Mesenchymal stem cell (in vitro differentiated cells and primary cell): ENCODE measurements at places on chromosomes 4 and X.

DNA sequence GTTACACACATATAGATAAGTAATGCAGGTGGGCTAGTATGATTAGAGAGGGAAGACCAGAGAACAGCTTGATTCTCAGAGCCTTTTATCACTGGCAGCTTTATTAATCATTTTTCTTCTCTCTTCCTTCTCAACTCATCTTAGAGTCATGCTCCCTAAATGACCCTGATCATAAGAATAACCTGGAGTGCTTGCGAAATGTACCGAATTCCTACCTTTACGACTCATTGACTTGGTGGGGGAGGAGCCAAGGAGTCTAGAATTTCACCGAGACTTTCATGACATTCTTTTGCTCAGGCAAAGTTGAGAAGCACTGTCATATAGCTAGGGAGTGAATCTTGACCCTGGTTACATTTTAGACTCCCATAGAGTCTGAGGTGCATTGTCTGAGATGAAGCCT lies 298.9 kb upstream of the PUDP start:
- no peak overlapping the region for H3K4me3 ChIP-seq
- H3K36me3 ChIP-seq = no peaks in the 10 kb centered on the region
- H3K27ac ChIP-seq = no peak overlapping the region
- H3K27me3 ChIP-seq = no peaks in the 10 kb centered on the region
- no peak for DNase-seq

- peaks cover 55% of the 10 kb centered on the region for H3K27me3 ChIP-seq
- no peak overlapping the region for H3K27ac ChIP-seq
- H3K36me3 ChIP-seq = no peaks in the 10 kb centered on the region
- peaks cover 2% of the 10 kb centered on the region for H3K4me1 ChIP-seq
- no peak overlapping the region for H3K4me3 ChIP-seq
Observed at GRCh38 chr4:140579278-140579677, 10.5 kb upstream of the UCP1 start.

GRCh38 chrX:38891641-38892413 lies 90.6 kb downstream of the MID1IP1 start:
- H3K27ac ChIP-seq = no peak overlapping the region
- no peak overlapping the region for H3K4me3 ChIP-seq
- peaks cover 2% of the 10 kb centered on the region for H3K4me1 ChIP-seq

- H3K4me1 ChIP-seq = peaks cover 4% of the 10 kb centered on the region
- no peaks in the 10 kb centered on the region for H3K27me3 ChIP-seq
- peak overlapping the region; percentile 54 for H3K27ac ChIP-seq
- H3K4me3 ChIP-seq = no peak overlapping the region
- H3K36me3 ChIP-seq = peaks cover 49% of the 10 kb centered on the region
Observed at GRCh38 chr4:113645771-113646441, 115.6 kb downstream of the CAMK2D start.

GRCh38 chrX:12118134-12118533 lies 20.1 kb upstream of the FRMPD4 start:
- H3K4me3 ChIP-seq = no peak overlapping the region
- no peak overlapping the region for H3K27ac ChIP-seq
- H3K4me1 ChIP-seq = no peaks in the 10 kb centered on the region

DNA sequence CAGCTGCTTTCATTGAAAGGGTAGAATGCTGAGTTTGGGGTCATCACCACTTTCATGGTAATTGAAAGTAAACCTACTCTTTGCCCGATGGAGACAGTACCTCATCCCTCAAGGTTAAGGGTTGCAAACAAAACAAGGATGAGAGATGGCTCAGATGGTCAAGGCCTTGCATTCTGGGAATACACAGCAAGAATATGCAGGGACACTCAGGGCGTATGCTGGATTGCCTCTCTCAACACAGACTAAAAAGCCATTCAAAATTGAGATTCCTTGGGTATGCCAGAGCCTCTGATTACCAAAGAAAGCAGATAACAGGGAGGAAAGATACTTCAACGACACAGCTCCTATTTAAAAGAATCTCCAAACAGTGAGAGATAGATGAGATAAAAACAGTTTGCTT lies 310.4 kb downstream of the ARAP2 start:
- no peak overlapping the region for H3K4me3 ChIP-seq
- no peaks in the 10 kb centered on the region for H3K27me3 ChIP-seq
- no peak overlapping the region for H3K27ac ChIP-seq
- peak; percentile 1 for DNase-seq
- H3K4me1 ChIP-seq = no peaks in the 10 kb centered on the region

GRCh38 chr4:82661181-82661992 lies 99.6 kb upstream of the TMEM150C start:
- peaks cover 3% of the 10 kb centered on the region for H3K36me3 ChIP-seq
- H3K4me3 ChIP-seq = no peak overlapping the region
- no peak overlapping the region for H3K27ac ChIP-seq
- no peaks in the 10 kb centered on the region for H3K4me1 ChIP-seq
- no peak for DNase-seq
- H3K27me3 ChIP-seq = no peaks in the 10 kb centered on the region

DNA sequence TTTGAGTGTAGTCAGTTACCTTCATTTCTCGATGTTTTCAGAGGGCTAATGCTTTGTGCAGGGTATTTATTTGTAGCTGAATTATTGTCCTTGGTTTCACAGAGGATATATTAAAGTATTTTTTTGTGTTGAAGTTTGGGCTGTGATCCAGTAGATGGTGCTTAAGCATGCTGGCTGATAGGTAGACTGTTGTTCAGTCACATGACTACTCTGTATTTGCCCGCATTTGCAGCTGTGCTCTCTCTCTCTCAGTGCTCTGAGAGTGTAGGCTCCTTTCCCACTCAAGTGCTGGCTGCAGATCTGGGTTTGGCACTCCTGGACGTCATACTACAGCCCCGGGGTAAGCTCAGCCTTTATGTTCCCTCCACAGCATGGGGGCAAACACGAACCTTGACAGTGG lies 21.7 kb downstream of the RAB40AL start:
- no peak for DNase-seq
- no peak overlapping the region for H3K4me3 ChIP-seq
- no peaks in the 10 kb centered on the region for H3K27me3 ChIP-seq

DNA sequence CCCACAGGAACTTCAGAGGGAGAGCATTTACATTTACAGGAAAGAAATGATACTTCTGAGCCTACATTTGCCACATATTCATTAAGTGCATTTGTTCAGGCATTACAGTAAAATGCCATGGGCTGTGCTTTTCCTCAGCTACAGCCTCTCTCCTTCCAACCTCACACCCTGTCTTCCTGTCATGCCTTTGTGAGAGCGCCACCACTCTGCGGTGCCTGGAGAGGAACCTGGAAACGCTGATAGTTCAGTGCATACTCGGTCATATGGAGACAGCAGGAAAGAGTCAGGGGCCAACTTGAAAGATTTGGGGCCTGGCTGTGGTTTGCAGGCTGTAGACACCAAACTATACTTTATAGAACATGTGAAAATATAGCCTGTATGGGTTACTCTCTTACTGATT lies 40.5 kb downstream of the NFKB1 start:
- H3K27ac ChIP-seq = no peak overlapping the region
- no peak for DNase-seq
- H3K27me3 ChIP-seq = no peaks in the 10 kb centered on the region
- peaks cover 45% of the 10 kb centered on the region for H3K36me3 ChIP-seq
- no peak overlapping the region for H3K4me3 ChIP-seq

GRCh38 chr4:183256756-183257385 lies 63.2 kb downstream of the CLDN22 start:
- peaks cover 64% of the 10 kb centered on the region for H3K36me3 ChIP-seq
- H3K27me3 ChIP-seq = no peaks in the 10 kb centered on the region
- DNase-seq = peak; percentile 59
- no peak overlapping the region for H3K27ac ChIP-seq
- no peak overlapping the region for H3K4me3 ChIP-seq

DNA sequence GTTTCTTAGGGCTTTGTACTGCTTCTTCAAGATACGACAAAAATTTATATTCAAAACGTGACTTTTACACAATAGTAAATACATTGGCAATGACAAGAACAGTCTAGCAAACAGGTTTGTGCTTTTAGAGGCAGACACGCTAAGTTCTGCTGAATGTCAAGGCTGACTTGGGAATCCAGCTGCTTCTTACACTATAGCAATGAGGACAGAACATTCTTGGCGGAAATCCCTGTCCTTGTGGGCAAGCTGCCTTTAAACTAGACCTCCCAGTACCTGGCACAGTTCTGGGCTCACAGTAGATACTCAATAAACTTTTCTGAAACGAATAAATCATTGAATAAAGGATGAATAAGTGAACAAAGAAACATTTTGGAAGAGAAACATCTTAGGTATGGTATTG lies 148.2 kb downstream of the RASL11B start:
- H3K27ac ChIP-seq = no peak overlapping the region
- DNase-seq = peak; percentile 63
- H3K4me1 ChIP-seq = peaks cover 5% of the 10 kb centered on the region
- no peaks in the 10 kb centered on the region for H3K27me3 ChIP-seq

GRCh38 chrX:42485601-42486000 lies 292.4 kb downstream of the PPP1R2C start:
- no peak overlapping the region for H3K4me3 ChIP-seq
- no peaks in the 10 kb centered on the region for H3K27me3 ChIP-seq
- no peak overlapping the region for H3K27ac ChIP-seq
- DNase-seq = no peak

DNA sequence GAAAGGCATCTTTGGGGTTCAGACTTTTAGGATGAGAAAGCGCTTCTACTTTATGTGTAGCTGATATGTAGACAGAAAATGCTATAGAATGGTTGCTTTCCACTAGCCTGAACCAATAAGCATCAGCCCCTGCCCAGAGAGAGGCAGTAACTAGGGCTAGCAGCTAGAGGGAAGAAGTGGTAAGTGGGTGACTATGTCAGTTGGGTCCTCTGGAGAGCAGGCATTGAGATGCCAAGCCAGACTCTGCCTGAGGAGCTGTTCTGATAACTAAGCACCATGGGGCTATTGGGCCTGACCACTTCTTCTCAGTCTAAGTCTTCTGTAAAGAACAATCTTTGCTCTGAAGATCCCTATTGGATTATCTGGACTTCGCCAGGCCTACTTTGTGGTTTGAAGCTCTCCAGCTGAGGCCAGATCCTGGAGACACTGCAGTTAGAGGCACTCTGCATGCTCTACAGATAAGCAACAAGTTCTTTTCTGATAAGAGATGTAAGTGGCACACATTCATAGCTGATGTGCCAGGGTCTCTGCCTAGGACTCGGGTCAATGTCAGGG lies 146.1 kb downstream of the RBM46 start:
- H3K4me1 ChIP-seq = no peaks in the 10 kb centered on the region
- H3K4me3 ChIP-seq = no peak overlapping the region
- H3K27ac ChIP-seq = no peak overlapping the region

GRCh38 chr4:89836897-89837384 lies at the start of gene SNCA:
Gene SNCA (minus strand): TSS chr4:89837161. CDS start chr4:89835667, 1,494 bp downstream.
- H3K4me3 ChIP-seq = peak within 1 kb of the TSS; percentile 74
- H3K27me3 ChIP-seq = peaks cover 80% of the 10 kb centered on the region
- H3K27ac ChIP-seq = no peak within 1 kb of the TSS
- peaks cover 2% of the 10 kb centered on the region for H3K36me3 ChIP-seq

- H3K36me3 ChIP-seq = peaks cover 73% of the 10 kb centered on the region
- peaks cover 1% of the 10 kb centered on the region for H3K4me1 ChIP-seq
- H3K27ac ChIP-seq = no peak overlapping the region
- H3K27me3 ChIP-seq = no peaks in the 10 kb centered on the region
- no peak for DNase-seq
Observed at GRCh38 chr4:5799406-5799805, 88.4 kb downstream of the EVC start.

DNA sequence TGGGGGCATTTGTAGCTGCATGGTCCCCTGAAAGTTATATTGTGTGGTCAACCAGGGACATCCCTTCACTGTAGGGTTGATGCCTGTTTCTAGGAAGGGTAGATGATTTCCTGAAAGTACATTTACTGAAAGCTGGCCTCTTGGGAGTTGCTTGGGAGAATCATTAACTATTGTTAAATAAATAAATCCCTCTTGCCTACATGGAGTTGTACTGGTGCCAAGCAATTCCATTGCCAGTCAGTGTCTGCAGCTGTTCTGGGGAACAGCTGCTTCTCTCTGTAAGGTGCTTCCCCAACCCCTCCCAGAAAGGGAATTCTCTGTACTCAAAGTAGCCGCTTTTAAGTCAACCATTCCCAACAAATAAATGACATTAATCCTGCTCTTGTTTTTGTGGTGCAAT lies 51.1 kb downstream of the C4orf51 start:
- peaks cover 20% of the 10 kb centered on the region for H3K4me1 ChIP-seq
- no peaks in the 10 kb centered on the region for H3K36me3 ChIP-seq
- H3K27me3 ChIP-seq = no peaks in the 10 kb centered on the region
- H3K27ac ChIP-seq = peak overlapping the region; percentile 91
- DNase-seq = peak; percentile 60

DNA sequence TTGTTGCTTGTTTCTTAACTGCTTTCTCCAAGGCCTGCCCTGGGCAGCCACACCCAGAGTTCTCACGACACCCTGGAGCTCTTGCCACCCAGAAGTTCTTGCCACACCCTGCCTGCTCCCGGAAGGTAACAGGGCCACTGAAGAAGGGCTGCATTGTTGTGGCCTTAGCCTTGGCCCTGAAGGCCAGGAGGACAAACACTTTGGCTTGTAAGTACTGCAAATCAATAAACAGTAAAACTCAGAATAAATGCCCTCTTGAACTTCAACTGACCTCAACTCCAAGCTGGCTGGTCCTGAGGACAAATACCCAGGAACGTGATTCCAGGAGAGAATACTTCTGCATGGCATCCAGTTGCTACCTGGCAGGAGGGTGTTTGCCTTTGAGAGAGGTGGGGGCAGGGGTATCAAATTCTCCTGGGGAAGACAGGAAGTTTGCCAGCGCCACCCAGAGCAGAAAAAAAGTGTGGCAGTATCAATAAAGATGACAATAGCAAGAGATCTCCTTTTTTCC lies 54.1 kb downstream of the TLR10 start:
- DNase-seq = no peak
- H3K4me1 ChIP-seq = peaks cover 14% of the 10 kb centered on the region
- no peak overlapping the region for H3K27ac ChIP-seq
- H3K4me3 ChIP-seq = no peak overlapping the region

DNA sequence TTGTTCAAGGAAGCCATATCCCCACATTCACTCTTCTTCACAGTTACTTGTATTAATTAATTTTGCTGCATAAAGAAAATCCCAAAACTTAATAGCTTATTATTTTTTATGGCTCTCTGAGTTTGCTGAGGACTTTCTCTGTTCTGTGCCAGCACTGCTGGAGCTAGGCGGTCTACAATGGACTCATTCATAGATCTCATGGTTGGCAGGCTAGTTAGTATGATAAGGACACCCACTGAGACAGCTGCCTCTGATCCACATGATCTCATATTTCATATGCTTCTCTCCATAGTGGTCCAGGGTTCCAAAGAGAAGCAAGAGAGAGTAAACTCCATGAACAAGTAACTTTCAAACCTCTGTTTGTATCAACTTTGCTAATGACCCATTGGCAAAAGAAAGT lies 170.2 kb downstream of the ADGRA3 start:
- no peaks in the 10 kb centered on the region for H3K4me1 ChIP-seq
- DNase-seq = no peak
- no peak overlapping the region for H3K4me3 ChIP-seq
- no peaks in the 10 kb centered on the region for H3K36me3 ChIP-seq
- H3K27ac ChIP-seq = no peak overlapping the region

- H3K4me1 ChIP-seq = peaks cover 10% of the 10 kb centered on the region
- H3K27me3 ChIP-seq = no peaks in the 10 kb centered on the region
- H3K36me3 ChIP-seq = no peaks in the 10 kb centered on the region
- no peak overlapping the region for H3K27ac ChIP-seq
- H3K4me3 ChIP-seq = no peak overlapping the region
- DNase-seq = no peak
Observed at GRCh38 chrX:153633048-153633447, 14.0 kb upstream of the DUSP9 start.
